ENCODE measurements at places on chromosomes 16 and 17. TPM values are rescaled to one million over a fixed set of nuclear protein-coding genes. Genes with fewer than 3 reads are reported as not detected.

The SDK2 gene
- 0.07 TPM for total RNA-seq

The ADAT1 gene
- 71.4 TPM for total RNA-seq

The C1QTNF8 gene
- total RNA-seq: not detected

The CDH13 gene
- 85.4 TPM for total RNA-seq

- DNase-seq: no peak
Measured at GRCh38 chr16:8967132-8967821, 3.6 kb upstream of the USP7 start.

GRCh38 chr16:15494236-15494635, 59.8 kb downstream of the BMERB1 start:
- DNase-seq: no peak

GRCh38 chr16:86018941-86019340, 120.0 kb downstream of the IRF8 start:
- DNase-seq: no peak

DNA sequence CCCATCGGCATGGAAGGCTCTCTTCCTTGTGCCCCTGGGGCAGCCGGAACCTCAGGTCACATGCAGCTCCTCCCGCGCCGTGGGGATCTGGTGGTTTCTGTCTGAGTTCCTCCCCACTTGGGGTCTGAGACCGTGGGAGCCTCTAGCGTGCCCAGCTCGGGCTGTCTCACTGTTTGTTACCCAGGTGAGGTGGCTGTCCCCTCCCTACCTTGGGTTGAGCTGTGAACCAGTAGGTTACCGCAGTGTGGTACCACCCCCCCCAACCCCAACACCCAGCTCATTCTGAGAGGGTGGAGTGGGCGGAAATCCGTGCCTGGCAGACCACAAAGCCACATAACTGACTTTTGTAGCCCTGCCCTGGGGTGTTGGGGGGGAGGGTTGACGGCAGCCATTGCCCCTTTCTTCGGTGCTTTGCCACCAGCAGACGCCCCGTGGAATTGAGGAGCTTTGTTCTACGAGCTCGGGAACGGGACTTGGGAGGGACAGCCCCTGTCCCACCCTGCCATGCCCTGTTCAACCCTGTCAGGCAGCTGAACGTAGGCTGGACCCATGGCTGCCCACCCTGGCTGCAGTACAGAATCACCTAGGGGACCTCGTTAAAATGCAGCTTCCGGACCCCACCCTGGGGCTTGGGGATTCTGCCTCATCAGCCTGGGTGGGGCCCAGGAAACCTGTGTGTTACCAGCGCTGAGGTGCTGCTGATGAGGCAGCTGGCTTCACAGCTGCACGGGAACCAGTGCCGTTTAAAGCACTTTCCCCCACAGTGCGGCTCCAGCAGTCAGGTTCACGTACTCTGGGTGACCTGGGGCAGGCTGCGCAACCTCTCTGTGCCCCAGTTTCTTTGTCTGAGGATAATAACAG, 18.5 kb downstream of the RAP1GAP2 start:
- no peak for DNase-seq

GRCh38 chr16:89565256-89565505, 4.7 kb downstream of the RPL13 start:
- DNase-seq: no peak

DNA sequence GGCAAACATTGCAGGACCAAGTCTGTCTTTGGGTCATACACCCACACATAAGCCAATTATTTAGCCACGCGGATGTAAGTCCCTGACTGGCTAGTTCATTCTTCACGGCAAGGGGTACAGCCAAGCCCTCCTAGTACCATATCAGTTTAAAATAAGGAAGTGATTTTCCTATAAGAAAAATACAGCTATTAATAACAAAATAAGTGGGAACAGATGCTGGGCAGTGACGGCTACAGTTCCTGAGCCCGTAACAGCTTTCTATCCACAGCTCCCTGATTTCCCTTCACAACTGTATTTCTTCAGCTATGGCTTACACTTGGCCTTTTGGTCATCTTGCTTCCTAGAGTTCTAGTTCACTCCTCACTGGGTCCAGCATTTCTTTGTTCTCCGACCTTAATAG, 542.4 kb upstream of the C16orf82 start:
- DNase-seq: no peak

GRCh38 chr17:1808644-1809043, 21.1 kb downstream of the SMYD4 start:
- DNase-seq: no peak

DNA sequence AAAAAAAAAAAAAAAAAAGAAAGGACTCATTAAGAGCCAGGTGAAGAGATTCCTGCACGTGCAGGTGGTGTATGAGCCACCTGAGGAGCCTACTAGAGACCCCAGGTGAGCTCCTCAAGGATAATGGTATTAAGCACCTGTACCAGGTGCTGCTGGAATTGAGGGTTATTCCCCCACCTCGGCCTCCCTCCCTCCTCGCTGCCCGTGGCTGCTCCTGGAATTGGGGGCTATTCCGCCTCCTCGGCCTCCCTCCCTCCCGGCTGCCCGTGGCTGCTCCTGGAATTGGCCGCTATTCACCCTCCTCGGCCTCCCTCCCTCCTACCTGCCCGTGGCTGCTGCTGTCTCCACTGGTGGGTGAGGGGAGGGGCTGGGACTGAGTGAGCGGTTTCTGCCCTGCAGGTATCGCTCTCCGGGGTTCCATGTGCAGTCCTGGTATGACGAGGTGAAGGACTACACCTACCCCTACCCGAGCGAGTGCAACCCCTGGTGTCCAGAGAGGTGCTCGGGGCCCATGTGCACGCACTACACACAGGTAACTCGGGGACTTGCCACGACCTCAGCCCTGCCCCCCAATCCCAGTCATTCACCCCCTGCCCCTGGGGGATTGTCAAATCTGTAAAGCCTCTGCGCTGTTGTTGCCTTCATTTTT, 29.3 kb downstream of the CRISPLD2 start:
- DNase-seq: no peak

GRCh38 chr16:675884-676564, 553 bp downstream of the RHBDL1 start:
- no peak for DNase-seq

DNA sequence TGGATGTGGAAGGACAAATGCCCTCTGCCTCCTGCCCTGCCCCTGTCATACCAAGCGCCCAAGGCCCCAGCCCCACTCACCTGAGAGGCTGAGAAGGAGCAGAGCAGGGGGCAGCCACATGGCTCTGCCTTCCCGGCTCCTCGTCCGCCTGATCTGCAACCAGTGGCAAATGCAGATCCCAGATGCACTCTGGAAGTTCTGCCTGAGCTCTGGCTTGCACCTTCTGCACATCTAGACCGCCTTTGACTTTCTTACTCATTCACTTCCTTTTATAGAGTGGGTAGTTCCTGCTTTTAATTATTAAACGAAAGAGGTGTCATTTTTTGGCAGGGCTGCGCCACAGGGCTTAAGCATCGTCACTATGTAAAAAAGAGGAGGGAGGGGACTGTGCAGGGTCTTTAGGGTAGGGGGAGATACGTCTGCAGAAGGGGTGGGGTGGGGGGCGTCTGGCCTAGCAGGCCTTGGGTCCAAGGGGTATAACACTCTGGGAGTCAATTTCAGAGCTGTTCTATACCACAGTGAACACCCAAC, at the start of gene CD300LB:
TSS of gene CD300LB (minus strand) at position 245 of the 531 bp plus-strand sequence. CDS start at position 120, 125 bp downstream.
- no peak for DNase-seq

GRCh38 chr16:17459903-17460521, 10.7 kb downstream of the XYLT1 start:
- DNase-seq: no peak

GRCh38 chr16:85303354-85303883, 191.1 kb upstream of the CIBAR2 start:
- no peak for DNase-seq

- no peak for DNase-seq
Measured at GRCh38 chr16:58000706-58001676, at the start of gene USB1. Gene USB1, plus strand, starts transcription at chr16:58001407. Its CDS starts 77 bp downstream, at chr16:58001484.

GRCh38 chr17:36532435-36532975, 2.2 kb downstream of the MYO19 start:
- DNase-seq: no peak

- DNase-seq: no peak
Measured at GRCh38 chr17:35338230-35338629, 35.2 kb downstream of the SLFN11 start.

GRCh38 chr16:85491058-85491771, 121.9 kb upstream of the GSE1 start:
- no peak for DNase-seq

DNA sequence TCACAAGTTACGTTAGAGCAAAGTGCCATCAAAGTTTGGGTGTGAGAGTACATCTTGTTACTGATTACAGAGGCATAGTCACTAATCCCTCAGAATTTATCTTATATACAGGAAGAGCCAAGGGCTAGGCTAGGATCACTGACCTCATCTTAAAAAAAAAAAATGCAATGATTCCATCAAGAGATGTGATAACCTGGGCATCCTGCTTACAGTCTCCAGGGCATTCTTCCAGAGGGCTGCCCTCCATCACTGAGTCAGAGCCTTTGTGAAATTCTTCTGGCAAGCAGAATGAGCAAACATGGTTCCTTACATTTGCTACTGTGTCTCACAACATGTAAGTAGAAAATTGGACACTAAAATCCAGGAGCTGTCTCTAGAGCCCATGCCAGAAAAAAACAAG, 410.6 kb downstream of the ZFHX3 start:
- peak; percentile 29 for DNase-seq

DNA sequence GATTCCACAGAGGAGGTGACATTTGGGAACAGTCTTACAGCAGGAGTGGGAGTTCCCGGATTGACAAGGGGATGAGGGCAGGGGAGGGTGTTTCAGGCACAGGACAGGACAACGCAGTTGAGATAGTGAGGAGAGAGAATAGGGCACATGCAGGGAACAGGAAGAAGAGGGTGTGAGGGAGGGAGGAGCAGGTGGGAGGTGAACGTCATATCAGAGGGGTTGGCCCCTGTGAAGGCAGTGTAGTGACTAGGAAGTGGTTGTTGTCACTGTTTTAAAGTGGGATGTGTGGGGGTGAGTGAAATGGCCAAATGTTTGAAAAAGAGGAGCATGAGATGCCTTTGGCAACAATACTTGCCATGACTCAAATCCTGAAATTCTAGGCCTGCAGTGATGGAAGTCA, 12.2 kb downstream of the PRKCB start:
- DNase-seq: no peak

DNA sequence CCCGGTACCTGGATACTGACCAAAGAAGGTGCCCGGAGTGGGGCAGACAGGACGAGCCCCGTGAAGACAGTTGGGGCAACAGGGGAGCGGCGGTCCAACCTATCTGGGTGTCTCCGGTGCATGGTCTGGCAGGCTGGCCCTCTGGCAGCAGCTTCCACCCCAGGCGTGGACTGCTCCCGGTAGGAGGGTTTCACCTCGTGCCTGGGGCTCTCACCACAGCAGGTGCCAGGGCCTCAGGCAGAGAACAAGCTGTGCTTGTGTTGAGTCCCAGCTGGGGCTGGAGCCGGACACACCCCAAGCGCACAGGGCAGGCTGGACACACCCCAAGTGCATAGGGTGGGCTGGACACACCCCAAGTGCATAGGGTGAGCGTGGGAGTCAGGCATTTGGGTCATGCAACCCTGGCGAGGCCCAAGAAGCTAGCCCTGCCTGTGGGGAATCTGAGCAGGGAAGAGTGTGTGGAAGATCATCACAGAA, 1.5 kb upstream of the FBXL16 start:
- DNase-seq: no peak

DNA sequence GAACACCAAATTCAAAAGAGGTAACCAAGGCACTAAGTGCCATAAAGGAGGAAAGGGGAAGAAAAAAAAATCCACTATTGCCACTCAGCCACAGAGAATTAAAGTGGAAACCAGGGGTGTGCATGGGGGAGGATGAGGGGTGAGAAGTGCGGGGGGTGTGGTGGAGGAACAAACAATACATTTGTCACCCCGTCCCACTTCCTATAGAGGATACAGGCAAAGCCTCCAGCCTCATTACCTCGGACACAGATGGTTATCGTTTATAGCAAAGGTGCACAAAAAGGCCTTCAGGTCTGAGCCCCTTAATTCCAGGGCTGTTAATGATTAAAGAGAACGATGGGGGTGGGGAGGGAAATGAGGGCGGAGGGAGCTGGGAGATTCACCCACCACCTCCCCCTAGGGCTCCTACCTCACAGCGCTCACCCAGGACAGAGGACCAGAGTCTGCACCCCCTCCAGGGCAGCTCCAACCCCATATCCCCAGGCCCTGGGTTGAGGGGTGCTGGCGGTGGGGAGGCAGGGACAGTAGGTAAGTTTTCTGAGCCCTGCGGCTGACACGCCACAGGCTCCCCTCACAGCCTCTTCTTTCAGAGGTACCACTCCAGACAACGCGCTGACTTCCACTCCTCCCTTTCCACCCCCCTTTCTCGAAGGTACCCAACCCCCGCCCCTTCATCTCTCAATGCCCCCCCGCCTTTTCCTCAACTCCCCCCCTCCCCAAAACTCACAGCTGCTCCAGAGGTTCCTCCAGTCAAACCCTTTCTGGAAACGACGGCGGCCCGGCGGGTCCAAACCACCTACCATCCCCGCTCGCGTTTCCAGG, 470 bp downstream of the DCUN1D3 start:
- no peak for DNase-seq

DNA sequence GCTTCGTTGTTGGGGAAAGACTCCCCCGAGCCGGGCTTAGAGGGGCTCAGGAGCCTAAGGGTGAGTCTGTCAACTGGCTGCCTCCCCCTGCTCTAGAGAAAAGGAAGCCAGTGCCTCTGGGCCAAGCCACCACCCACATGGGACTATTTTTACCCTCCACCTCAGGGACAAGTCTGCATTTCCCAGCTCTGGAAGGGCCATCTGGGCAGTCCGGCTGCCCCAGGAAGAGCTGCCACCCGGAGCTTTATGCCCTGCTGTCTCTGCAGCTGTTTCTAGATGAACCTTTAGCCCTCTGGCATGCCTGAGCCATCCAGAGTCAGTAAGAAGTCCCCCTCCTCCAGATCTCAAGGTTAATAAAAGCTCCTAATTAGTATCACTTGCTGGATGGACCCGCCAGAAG, 5.3 kb upstream of the RPRML start:
- DNase-seq: no peak

- no peak for DNase-seq
Measured at GRCh38 chr16:66378741-66379570, 12.5 kb downstream of the CDH5 start.

DNA sequence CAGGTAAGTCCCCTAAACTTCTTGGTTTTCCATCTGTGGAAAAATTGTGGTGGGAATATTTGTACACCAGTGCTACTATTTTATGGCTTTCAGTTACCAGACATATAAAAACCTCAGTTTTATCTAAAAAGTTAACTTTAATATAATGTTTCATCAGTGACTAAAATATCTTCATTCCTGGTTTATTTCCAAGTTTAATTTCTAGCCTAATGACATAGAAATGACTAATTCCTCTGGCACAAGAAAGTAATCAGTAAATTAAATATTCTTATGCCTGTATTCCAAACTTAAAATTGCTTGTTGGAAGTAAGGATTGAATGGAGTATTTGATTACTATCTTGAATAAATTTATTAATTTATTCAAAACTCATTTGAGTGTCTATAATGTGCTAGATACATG, 757.0 kb downstream of the CDH11 start:
- DNase-seq: no peak

GRCh38 chr16:84476401-84476800, 28.1 kb downstream of the MEAK7 start:
- no peak for DNase-seq

- DNase-seq: no peak
Measured at GRCh38 chr17:16473044-16474011, 18.7 kb downstream of the LRRC75A start.
